ENCODE measurements at places on chromosomes 12 and 14.

DNA sequence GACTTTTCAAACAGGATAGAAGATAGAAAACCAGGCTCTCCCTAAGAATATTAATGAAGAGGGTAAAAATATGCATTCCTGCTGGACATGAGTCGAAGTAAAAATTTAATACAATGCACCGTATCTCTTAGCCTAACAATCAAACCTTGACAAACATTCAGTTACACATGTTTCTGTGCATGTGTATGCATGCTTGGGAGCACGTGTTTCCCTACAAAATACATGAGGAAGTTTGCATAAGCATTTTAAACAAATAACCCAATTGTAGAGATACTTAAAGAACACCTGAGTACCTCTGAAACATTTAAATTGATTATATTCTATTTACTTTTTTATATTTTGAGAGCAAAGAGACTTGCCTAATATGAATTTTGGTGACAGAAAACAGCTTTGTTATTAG is 1763.7 kb upstream of the SEL1L start:
- DNase-seq: no peak

- DNase-seq: no peak
These were observed 33.7 kb upstream of the ALG10B start for GRCh38 chr12:38282886-38283285.

- no peak for DNase-seq
These were observed 137.6 kb upstream of the AEBP2 start for GRCh38 chr12:19301688-19302087.

GRCh38 chr12:3947781-3948180 is 74.6 kb upstream of the PARP11 start:
- DNase-seq: no peak

DNA sequence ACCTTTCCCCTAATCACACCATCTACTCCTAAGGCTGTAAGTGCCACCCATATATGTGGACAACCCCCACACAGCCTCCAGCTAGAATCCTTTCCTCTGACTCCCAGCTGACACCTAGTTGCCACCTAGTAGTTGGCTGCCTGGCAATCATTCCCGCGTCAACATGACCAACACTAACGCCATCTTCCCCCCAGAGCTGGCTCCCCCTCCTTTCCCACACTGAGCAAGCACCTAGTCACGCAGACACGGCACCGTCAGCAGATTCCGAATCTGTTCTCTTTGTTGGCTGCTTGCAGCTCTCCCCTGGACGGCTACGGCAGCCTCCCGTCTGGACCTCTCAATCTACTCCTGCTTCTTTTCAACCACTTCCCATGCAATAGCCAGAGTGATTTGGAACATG is 27.7 kb downstream of the UBR7 start:
- DNase-seq: no peak

DNA sequence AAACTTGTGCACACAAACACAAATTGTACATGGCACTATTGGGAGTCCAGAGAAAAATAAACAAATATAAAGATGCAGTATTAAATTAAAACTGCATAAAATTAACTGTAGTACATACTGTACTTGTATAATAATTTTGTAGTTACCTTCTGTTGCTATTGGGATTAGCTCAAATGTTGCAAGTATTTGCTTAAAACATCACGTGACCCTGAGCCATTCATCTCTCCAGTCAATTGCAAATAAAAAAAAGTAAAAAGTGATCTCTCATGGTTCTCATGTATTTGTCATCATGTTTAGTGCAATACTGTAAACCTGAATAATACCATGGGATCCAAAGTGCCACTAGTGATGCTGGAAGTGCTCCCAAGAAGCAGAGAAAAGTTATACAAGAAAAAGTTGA is 88.1 kb upstream of the NAV3 start:
- DNase-seq: no peak

DNA sequence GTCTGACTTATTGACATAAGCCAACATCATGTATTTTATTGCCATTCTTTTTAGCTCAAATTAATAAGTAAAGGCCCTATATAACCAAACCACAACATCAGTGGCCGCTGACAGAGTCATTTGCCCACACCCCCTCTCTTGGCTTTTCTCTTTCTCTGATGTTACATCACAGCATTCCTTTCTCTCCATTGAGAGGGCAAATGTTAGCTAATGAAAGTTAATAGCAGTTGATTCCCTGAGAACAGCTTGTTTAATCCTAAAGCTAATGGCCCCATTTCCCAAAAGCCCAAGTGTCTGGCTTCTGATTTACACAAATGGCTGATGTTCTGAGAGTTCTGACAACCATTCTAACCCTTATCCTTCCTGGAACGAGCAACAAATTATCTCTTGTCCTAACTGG is 308.8 kb downstream of the SNAPC1 start:
- DNase-seq: no peak

DNA sequence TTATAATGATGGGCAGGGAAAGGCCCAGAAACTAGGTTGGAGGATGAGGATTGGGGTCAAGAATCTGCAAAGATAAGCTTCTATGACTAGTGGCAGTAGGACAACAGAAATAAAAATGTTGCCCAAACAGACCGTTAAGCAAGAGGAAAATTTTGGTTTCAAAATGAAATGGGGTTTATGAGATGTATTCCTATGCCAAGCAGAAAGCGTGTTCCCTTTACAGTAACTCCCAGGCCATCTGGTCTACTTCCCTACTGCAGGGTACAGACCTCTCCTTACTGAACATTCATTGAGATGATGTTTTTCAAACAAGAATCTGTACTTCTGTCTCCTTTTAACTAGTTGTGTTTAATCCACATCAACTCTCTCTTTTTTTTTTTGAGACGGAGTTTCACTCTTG is 20.4 kb upstream of the TMEM229B start:
- no peak for DNase-seq

DNA sequence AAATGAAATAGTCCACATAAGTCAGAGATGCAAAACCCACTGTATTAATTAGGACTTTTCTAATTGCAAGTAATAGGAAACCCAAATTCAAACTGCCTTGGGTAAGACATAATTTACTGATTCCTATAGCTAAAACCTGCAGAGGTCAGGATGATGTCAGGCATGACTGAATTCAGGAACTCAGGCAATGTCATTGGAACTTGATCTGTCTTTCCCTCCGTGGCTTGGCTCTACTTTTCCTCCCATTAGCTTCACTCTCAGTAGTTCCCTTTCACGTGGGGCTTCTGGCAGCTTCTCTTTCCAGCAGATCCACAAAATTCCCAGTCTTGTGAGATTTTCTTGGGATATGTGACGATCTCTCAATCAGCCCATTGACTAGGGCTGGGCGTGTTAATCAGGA is 2.4 kb upstream of the JDP2 start:
- DNase-seq: no peak

GRCh38 chr12:96219700-96220206 is 25.6 kb downstream of the ELK3 start:
- no peak for DNase-seq

DNA sequence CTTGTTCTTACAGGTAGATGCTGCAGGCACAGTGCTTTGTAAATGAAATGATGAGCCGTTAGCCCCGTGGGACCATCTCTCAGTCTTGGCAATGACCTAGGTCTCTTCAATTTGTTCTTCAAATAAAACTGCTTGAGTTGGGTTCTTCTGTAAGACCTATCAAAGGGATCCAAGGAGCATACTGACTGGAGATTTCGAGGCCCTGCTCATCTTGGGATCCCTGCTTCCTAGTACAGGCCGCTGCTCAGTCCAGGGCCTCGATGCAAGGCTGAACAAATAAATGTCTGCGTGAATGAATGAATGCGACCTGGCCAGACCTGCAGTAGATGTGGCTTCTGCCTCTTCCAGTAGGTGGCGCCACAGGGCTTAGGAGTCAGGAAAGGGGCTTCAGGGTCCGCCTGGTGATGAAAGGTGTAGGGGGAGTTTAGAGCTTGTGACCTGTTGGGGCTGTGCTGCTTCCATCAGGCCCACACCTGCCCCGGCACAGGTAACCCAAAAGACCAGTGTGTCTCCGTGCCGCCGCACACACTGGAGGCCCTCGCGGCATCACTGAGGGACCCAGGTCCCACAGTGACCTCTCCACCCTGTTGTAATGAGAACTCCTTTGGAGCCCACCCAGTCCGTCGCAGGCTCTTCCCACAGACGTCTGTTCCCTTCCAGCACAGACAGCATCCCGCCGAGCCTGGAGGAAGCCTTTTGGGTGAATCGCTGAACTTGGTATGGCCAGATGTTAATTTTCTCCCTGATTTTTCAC is 4.4 kb downstream of the CACNA1C start:
- DNase-seq: peak; percentile 71

GRCh38 chr12:32549675-32550079 is 129.4 kb upstream of the DNM1L start:
- no peak for DNase-seq

- DNase-seq: no peak
These were observed 653 bp downstream of the PA2G4 start for GRCh38 chr12:56104815-56105608.

- DNase-seq: no peak
These were observed 259.6 kb upstream of the ALG10B start for GRCh38 chr12:38056701-38057689.

DNA sequence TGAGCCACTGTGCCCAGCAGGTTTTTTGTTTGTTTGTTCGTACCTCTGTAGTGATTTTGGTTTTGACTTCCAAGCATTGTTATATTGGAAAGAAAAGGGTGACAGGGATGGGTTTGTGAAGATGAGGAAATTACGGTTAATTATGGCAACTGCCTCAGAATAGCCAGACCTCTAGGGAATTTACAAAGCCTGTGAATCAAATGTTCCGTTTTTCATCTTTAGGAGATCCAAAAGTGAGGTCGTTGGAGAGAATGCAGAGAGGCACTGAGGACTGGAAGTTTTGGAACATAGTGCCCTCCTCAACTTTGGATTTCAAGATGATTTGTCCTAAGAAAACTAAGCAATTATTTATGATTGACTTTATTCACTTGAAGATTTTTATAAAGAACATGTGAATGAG is 54.5 kb upstream of the EVL start:
- DNase-seq: no peak

DNA sequence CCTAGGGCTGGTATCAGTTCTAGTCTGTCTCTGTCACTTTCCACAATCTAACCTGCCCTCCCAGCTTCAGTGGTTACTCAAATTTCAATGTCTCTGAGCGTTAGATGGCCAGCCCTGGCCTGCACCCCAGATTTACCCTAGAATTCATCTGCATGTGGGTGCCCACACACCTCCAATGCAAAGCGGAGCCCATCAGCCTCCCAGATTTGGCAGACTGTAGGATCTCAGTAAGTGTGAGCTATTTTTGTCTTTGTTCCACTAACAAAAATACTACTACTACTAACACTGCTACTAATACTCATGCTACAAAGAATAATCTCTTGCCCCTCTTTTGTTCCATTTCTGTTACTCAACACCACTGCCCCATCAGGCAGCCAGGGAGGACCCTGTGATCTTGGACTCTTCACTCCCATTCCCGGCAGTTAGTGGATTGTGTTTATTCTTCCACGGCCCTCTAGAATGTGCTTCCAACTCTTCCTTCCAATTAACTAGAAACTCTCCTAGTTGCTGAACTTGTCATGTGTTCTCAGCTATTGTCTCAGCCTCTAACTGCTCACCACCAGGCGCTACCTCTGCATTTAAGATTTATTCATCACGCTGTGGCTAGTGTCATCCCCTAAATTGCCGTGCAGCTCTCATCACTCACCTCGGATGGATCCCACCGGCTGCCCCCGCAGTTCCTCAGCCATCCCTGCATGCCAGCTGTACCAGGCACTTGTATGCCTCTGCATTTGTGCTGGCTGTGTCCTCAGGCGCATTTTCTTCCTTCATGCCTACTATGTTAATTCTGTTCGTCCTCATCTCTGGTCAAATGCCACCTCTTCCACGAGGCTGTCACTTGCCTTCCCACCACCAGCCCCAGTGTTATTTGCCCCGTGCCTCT is 150.6 kb upstream of the HIF1A start:
- DNase-seq: no peak

GRCh38 chr14:82422230-82422629 is 888.6 kb upstream of the SEL1L start:
- no peak for DNase-seq

DNA sequence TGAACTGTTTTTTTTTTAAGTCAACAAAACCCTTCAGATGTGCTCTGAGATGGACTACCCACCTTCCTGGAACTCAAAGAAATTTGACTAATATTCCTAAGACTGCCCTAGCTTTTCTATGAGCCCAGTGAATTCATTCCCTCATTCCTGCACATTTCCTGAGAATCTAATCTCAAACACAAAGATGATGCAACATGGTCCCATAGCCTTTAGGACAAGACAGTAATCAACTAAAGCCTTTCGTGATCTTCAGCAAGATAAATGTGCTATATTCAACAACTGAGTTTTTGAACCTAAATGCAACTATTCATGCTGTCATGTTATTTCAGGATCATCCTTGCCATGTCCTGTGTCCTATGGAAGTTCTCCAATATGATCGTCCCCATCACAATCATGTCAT is 5.0 kb downstream of the SETD3 start:
- DNase-seq: no peak

GRCh38 chr12:112838731-112839130 is 47.2 kb downstream of the RPH3A start:
- no peak for DNase-seq

GRCh38 chr12:1815814-1816729 is 4.3 kb upstream of the LRTM2 start:
- DNase-seq: no peak

GRCh38 chr12:8504351-8504750 is 9.0 kb upstream of the CLEC4D start:
- no peak for DNase-seq

GRCh38 chr14:51041883-51042282 is 53.0 kb downstream of the TRIM9 start:
- DNase-seq: no peak

- DNase-seq: peak; percentile 45
These were observed 3.6 kb downstream of the SMARCD1 start for GRCh38 chr12:50088577-50089335.

DNA sequence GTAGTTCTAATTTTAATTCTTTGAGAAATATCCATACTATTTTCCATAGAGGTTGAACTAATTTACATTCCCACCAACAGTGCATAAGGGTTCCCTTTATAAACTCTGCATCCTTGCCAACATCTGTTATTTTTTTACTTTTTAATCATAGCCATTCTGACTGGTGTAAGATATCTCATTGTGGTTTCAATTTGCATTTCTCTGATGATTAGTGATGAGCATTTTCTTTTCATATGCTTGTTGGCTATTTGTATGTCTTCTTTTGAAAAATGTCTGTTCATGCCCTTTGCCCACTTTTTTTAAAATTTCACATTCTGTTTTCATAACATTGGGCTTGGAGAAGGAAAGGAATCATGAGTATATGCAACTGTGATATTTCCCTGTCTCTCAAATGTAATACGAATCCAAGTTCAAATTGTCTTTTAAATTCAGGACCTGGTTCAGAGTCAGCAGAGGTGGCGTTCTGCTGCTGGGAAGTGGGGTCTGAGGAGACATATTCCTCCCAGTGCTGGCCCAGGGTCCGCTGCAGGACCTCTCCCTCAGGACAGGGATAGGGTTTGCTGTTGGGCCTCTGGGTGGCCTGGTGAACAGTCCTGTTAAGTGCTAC is 81.2 kb upstream of the ETV6 start:
- DNase-seq: no peak

DNA sequence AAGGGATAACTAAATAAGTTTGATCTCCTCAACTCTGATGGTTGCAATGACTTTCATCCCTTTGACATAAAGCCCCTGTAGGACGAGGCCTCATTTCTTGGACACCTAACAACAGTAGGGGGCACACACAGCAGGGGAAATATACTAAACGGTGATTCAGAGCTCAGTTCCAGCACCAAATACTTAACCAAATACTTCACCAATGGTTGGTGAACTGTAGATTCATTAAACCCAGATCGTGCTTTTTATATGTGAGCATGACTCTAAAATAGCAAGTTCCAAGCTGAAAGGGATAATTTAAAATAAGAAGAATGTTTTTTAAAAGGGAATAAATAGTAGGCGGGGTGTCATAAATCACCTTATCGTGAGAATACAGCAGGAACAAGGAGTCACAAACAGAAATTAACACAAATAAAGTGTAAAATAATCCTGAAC is 53.2 kb downstream of the ATG2B start:
- DNase-seq: no peak

Measured in stimulated activated effector memory CD8-positive, alpha-beta T cell treated with anti-CD3 and anti-CD28 coated beads, Interleukin-12 subunit alpha, Interleukin-12 subunit beta, amount 100 ng/mL, for 72 hours (primary cell).